Hypothalamus (tissue), 51 donors: ENCODE measurements at places on chromosomes 7 and 10.
A peak's percentile ranks its signal among the peaks of the same experiment; 100 is the strongest.

GRCh38 chr10:78327778-78328591 lies 294.3 kb downstream of the RPS24 start:
- DNase-seq, result no peak

- DNase-seq, result no peak
Measured at GRCh38 chr10:67666416-67667034, 29.5 kb downstream of the CTNNA3 start.

DNA sequence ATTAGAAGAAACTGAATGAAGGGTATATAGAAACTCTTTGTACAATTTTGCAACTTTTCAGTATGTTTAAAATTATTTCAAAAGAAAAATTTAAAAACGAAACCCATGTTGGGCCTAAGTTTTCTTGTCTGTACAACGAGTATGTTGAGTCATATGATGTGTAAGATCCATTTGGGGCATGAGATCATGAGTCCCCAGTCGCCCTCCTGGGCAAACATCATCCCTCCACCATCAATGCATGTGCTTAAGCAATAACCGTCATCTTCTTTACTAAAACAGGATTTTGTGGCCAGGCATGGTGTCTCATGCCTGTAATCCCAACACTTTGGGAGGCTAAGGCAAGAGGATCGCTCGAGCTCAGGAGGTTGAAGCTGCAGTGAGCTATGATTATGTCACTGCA lies 54.2 kb upstream of the CDCA7L start:
- DNase-seq, result no peak

DNA sequence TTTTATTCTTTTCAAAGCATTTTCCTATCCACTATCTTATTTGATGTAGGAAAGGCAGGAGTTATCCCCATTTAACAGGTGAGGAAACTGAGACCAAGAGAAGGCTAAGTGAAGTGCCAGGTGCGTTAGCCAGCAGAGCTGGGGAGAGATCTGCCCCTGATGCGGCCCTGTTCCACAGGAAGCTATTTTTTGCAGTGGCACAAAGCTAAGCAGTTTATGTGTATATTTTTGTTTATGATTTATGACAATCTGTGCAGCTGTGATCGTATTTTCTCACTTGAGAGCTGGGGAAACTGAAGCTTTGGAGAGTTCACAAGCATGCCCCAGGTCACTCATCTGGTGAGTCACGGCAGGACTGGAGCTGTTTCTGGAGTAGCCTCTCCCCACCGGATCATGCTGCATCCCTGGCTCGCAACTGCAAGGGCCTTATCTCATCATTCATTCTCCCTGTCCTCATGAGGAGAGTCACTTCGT lies 38.8 kb downstream of the SLC29A3 start:
- no peak for DNase-seq

GRCh38 chr10:80144696-80145131 lies 12.2 kb downstream of the PLAC9 start:
- DNase-seq, result no peak

DNA sequence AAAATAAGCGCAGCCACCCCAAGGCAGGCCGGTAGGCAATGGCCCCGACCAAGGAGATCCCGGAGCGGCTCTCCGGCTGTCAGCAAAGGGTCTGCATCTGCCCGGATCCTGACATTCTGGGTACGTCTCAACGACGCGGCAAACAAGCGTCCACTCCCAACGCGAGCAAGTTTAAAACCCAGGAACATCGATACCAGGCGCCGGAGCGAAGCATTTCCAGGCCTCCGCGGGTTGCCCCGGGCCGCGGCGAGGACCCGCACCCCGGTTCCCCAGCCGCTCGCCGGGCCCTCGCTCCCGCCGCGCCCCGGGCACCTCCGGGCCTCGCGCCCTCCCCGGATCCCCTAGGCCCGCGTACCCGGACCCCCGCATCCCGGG lies 453 bp downstream of the URGCP start:
- peak; percentile 45 for DNase-seq

GRCh38 chr7:103445228-103446048 lies 569 bp downstream of the SLC26A5 start:
- DNase-seq, result no peak

DNA sequence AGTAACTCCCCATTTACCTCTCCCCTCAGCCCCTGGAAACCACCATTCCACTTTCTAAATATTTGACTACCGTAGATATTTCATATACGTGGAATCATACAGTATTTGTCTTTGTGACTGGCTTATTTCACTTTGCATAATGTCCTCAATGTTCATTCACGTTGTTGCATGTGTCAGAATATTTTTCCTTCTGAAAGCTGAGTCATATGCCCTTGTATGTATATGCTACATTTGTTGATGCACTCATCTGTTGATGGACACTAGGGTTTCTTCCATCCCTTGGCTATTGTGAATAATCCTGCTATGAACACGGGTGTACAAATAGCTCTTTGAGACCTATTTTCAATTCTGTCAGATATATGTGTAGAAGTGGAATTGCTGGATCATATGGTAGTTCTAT lies 25.8 kb upstream of the TSPAN13 start:
- no peak for DNase-seq

DNA sequence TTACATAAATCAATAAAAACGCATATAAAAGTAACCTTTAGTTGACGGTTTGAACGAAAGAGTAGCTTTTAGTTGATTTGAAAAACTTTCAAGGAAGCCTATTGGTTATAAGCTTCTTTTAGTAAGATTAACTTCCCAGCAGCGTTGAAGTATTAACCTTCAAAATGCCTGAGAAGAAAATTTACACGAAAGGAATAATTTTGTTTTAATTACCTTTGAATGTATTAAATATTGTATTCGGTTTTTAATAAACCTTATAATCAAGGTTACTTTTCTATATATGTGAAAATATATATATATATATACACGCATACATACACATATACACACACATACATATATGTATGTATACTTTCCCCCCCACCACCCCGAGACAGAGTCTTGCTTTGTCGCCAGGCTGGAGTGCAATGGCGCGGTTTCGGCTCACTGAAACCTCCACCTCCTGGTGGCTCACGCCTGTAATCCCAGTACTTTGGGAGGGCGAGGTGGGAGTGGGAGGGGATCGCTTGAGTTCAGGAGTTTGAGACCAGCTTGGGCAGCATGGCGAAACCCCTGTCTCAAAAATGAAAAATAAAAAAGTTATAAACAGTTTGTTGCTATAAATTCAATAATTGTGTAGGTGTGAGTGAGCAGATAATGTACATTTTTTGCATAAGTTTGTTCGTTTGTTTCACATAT lies 57.6 kb upstream of the EZH2 start:
- no peak for DNase-seq

- DNase-seq, result no peak
Measured at GRCh38 chr10:98713586-98713985, 266.9 kb upstream of the HPS1 start.

DNA sequence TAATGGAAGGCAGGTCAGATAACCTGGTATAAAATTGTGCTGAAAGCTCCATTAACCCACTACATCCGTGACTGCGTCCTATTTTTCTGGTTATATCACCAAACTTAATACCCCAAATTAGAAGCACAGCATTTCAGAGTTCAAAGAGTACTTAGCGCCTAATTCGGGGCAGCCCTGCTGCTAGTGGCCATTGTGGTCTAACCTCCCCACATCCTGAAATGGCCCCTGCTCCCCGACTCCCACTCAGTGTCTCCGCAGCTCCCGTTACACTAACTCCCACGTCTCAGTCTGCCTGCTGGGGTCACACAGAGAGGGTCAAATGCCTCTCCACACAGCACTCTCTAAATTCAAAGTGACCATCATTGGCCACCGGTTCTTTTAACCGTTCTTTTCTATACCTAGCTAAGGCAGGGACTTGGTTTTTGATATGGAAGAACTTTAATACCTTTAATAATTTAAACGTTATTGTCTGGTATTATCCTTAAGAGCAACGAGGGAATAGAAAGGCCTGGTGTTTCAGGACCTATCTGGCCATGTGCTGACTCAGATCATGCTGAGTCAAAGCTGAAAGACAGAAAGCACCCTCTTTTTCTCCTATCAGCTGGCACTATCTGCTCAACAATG lies 117.1 kb downstream of the KMT2E start:
- no peak for DNase-seq

DNA sequence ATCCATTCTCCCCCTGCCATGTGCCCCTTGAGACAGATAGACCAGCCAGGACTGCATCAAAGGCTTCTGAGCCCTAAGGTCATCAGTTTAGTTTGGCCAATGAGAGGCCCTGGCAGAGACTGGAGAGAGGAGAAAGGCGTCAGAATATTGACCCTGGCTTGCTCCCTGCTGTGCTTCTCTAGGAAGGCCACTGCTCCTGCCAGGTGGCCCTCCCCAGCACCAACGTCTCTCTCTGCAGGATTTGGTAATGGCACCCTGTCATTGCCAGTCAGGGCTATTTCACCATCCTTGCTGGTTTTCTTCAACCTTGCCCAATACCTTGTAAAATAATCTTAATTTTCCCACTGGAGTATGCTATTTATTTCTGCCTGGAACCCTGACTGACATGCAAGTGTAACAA lies 38.8 kb upstream of the ZRANB1 start:
- no peak for DNase-seq

GRCh38 chr10:129773359-129773990 lies 190.6 kb downstream of the EBF3 start:
- no peak for DNase-seq

- DNase-seq, result no peak
Measured at GRCh38 chr7:36790311-36790787, 66.1 kb upstream of the AOAH start.

DNA sequence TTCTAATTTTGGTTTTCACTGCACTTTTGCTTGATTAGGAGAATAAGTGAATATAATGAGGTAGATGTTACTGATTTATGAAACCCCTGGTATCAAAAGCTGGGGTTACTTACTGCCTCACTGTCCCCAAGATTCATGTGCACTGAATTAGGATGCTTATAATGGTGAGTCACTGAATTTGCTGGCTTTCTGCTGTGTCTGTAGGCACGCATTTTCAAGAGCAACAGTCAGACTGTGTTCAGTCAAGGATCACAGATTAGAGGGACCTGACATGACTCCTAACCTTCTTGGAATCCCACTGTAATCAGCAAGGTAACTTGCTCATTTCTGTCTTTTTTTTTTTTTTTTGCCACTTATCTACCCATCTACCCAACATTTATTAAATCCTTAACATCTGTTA lies 59.7 kb downstream of the GPR85 start:
- no peak for DNase-seq

DNA sequence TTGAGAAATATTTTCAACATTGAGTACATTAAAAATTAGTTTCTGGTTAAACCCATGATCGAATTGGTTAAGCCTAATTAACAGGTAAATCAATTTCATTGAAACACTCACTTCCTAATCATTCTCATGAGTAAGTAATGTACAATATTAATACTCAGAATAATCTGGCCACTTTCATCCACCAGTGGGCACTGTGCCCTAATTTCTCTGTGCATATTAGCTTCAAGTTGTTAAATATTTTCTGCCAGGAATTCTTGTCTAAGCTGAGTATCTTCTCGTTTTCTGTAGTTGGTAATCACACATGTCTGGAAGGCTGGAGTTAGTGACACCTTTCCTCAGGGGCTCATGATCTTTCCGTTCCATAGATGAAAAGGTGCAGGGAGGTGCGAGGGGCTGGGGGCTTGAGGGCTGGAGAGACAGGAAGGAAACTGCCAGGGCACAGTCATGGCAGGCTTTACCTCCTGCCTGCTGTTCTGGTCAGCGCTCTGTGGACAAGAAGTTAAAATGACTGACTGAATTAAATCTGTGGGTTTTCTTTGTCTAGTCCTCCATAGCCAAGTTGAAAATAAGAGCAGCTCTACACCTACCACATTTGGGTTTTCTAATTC lies 71.9 kb downstream of the WIPF3 start:
- DNase-seq, result peak; percentile 38

DNA sequence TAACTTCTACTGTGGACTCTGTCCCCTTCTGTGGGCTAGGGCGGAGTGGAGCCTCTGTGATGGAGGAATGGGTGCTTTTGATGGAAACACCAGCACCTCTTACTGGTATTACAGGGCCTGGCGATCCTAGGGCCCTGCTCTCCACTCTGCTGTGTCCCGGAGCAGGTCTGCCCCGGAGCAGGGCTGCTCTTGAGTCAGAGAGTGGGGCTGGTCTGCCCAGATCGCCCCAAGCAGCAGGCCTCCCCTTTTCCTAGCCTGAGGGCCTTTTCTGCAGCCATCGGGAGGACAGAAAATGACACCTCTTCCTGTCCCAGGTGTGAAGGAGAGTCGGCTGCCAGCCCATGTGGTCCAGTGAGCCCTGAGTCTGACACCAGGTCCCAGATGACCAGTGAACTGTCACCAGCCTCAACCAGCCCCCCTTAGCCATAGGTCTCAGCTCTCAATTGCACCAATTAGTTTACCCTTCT lies 1.4 kb downstream of the ZNF282 start:
- DNase-seq, result no peak

DNA sequence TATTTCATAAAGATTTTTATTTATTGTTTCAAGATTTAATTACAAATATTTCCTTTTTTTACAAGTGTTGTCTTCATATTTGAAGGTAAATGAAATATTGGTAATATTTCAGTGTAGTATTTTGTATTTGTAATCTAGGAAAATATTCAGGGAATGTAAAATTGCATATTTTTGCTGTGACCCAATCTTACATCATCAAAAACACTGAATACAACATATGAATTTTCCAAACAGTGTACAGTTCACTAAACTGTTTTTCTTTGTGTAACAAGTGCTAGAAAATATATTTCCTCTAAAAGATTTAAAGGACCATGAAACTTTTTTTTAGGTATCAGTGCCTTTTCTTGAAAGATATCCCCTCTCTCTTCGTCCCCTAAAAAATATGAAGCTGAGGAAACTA lies 251.9 kb upstream of the KCND2 start:
- no peak for DNase-seq

GRCh38 chr7:130723784-130724183 lies 10.2 kb downstream of the KLF14 start:
- DNase-seq, result no peak

DNA sequence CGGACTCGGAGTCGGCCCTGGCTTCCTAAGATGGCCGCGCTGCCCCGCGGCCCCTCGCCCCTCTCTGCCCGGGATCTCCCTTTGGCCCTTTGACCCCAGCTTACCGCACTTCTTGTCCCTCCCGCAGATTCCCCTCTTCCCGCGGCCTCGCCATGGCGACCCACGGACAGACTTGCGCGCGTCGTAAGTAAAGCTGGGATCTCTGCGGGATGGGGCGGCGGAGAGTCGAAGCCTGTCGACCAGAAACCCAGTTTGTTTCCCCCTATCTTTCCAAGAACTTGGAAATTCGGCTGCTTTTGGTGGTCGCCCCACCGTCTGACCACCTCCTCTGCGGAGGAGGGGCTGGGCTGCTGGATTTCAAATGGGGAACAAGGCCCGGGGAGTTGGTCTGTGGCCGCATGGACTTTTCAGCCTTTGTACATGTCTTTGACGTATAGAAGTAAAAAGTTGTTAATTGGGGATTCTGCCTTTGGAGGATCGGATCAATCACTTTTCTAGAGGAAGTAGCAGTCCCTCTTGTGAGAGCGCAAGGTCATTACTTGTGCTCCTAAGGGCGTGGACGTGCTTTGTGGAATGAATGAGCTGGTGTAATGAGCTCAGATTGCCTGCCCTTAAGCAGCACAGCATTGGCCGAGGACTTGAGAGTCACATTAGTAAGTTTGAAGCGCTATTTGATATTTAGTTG lies 553 bp downstream of the VDAC2 start:
- DNase-seq, result no peak

GRCh38 chr7:73718905-73719805 lies at the start of gene STX1A:
TSS of gene STX1A (minus strand) at chr7:73719669. CDS start at chr7:73719631, 38 bp downstream.
- no peak for DNase-seq
